ENCODE measurements at places on chromosomes 7 and 10.

- DNase-seq = no peak
Measured at GRCh38 chr7:103894656-103895596, 94.5 kb downstream of the RELN start.

DNA sequence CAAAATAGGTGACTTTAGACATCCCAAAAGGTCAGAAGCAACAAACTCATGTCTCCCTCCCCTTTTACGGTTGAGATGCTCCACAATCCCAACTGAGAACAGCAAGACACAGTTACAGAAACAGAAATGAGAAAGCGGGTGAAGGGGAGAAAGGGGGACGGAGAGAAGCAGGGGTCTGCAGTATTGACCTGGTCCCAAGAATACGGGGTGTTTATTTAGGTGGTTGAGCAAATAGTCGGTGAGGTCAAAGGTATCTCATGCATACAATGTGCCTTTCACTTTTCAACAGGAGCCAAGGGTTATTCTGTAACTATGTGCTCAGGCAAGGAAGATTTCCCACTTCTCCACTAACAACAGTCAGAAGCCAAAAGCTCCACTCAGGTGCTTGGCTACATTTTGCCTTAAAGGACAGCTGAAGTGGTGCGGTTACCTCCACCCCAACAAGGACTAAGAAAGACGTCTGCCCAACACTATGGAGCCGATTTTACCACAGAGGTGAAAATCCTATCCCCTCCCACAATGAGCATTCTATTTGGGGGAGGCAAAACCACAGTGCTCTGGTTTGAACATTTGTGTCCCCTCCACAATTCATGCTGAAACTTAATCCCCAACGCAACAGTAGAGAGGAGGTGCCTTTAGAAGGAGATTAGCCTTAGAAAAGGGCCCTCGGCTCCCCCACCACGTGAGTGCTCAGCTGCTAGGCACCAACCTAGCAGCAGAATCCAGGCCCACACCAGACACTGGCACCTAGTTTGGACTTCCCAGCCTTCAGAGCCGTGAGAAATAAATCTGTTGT is 77.9 kb downstream of the PARD3 start:
- no peak for DNase-seq

DNA sequence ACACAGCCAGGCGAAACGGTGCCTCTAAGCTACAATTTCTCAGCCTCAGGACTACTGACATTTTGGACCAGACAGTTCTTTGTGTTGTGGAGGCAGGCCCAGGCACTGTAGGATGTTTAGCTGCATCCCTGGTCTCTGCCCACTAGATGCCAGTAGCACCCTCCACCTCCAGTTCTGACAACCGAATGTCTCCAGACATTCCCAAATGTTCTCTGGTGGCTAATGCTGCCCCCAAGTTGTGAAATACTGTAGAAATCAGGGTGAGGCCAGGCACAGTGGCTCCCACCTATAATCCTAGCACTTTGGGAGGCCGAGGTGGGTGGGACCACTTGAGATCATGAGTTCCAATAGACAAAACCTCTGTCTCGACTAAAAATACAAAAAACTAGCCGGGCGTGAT is 18.2 kb downstream of the HNRNPF start:
- peak; percentile 64 for DNase-seq

DNA sequence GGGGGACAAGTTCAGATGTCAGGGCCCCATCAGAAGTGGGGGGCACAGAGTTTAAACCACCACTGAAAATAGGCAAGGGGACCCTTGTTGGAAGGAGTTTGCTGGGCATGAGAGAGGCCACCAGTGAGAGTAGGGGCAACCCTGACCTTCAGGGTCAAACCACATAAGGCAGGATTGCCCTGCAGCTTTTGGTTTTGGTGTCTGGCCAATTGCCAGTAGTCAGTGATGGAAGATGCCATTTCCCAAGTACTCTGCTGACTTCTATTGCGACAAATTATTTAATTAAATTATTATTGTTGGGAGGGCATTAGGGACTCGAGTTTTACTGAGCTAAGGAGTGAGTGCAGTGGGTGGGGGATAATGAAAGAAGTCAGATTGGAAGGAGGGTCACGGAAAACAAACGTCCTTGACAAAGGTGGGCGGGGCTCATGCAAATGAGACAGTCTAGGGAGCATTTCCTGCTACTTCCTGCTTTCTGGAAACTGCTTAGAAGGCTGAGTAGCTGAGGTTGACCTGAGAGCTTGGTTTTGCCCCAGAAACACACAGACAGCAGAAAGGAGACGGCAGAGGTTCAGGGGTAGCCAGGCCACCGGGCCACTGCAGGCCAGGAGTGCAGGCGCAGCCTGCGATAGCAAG is 74.2 kb upstream of the ANLN start:
- DNase-seq = no peak

- no peak for DNase-seq
Measured at GRCh38 chr7:151936207-151936606, 20.0 kb upstream of the GALNTL5 start.

- DNase-seq = no peak
Measured at GRCh38 chr10:121237718-121238117, 360.5 kb downstream of the FGFR2 start.

DNA sequence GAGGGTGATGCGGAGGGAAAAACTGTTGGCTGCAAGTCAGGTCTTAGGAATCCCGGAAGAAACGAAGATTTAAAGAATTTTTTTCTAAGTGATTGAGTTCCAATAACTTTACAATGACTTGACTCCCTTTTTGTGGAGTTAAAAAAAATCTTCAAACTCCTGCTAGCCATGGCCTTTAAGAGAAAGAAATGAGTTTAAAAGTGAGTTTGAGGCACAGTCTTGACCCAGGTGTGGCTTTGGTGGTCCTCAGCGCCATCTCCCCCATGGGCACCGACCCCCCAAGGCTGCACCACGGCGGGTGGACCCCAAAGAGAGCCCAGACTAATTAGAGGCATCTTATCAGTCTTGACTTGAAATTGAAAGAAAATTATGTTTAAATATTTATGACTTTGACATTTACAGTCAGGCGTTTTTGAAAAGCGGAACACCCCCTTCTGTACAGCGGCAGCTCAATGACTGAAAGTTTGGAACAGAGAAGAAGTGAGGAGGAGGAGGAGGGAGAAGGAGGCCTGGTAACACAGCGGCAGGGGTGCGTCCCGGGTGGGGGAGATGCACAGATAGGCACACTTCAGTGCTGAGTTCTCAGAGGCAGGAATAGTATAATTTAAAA is 349.6 kb downstream of the DNAJB6 start:
- DNase-seq = no peak

- no peak for DNase-seq
Measured at GRCh38 chr7:118286131-118286530, 61.6 kb downstream of the ANKRD7 start.
